ENCODE measurements at places on chromosomes 4 and X.

- no peak for DNase-seq
Measured at GRCh38 chrX:35289952-35290351, 347.4 kb downstream of the FAM47B start.

DNA sequence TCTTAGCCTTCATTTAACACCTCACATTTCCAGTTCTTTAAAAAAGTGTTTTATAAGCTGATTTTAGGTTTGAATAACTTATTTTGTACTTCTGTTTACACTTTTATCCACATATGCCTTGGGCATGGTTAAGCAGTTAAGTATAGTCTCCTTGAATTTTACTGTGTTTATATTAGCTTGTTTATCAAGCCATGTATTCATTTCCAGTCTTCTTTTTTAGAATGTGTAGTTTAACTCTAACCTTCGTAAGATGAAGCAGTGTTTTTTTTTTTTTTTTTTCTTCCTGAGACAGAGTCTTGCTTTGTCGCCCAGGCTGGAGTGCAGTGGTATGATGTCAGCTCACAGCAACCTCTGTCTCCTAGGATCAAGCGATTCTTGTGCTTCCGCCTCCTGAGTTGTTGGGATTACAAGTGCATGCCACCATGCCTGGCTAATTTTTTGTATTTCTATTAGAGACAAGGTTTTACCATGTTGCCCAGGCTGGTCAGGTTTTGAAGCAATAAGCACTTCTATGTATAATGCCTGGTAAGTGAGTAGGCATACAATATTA is 42.5 kb downstream of the BMP2K start:
- no peak for DNase-seq

DNA sequence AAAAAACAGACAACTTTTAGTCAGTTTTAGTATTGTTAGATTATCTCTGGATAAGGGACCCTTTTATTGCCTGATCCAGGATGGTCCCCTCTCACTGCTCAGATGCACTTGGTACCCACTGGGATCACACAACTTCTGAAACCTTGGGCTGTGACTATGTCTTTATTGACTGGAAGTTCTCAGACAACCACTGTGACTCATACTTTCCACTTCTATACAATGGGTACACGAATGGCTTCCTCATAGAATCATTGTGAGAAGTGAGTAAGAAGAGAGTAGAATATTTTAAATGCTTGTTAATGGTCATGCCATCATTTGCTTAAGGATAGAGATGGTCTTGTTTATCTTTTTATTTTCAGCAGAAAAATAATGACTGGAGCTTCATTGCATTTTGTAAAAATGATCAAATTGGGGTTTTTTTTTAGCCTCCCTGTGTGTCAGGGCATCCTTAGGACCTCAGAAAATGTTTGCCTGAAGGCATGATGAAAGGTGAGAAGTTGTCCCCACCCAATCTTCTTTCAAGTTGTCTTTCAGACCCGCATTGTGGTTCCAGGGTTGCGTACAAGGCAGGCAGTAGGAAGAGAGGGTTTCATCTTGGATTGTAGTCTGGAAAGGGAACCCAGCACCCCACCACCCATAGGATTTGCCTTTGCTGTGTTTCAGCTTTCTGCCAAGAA is 115.1 kb downstream of the CPEB2 start:
- no peak for DNase-seq

- no peak for DNase-seq
Measured at GRCh38 chrX:148662014-148662413, 161.6 kb downstream of the AFF2 start.

GRCh38 chr4:152075253-152075928 is 314.6 kb upstream of the GATB start:
- no peak for DNase-seq

Data from SHP77 treated with DMSO at 0.1 percent for 48 hours (cell line).